Thymus (tissue), 14 donors: ENCODE measurements at places on chromosomes 1 and 21. TPM values are rescaled to one million over a fixed set of nuclear protein-coding genes. Genes with fewer than 3 reads are reported as not detected.

Gene ZBTB18
- polyA plus RNA-seq = 47.3 TPM

Gene SELP
- 3.7 TPM for polyA plus RNA-seq

Gene USH2A
- polyA plus RNA-seq = 0.14 TPM

GRCh38 chr1:172977296-172978017, 73.3 kb downstream of the TNFSF18 start:
- no peak for DNase-seq

DNA sequence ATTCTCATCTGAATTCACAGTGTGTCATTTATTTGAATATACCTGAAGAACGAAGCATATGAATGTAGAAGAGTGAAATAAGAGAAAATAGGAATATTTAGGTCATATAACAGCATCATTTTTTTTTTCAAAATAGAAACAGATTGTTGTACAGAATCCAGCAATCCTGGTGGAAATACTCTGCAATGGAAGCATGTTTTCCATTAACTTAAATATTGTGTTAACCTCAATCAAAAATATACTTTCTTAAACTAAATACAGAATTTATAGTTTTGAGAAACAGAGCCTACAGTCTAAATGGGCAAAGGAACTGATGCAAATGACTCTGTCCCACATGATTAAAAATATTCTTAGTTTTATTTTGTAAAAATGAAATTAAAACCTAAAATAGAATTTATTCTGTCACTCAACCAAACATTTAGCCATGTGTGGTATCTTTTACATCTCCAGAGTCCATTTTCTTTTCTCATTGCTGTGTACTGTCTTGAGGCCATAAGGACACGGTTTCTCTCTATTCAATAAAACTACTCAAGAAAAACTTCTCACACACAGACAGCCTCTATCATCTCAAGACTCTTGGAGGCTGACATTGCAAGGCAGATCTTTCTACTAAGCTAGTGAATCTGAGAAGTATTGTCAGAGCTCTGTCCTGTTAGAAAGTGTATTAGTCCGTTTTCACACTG, 322.6 kb downstream of the LTN1 start:
- DNase-seq = no peak

DNA sequence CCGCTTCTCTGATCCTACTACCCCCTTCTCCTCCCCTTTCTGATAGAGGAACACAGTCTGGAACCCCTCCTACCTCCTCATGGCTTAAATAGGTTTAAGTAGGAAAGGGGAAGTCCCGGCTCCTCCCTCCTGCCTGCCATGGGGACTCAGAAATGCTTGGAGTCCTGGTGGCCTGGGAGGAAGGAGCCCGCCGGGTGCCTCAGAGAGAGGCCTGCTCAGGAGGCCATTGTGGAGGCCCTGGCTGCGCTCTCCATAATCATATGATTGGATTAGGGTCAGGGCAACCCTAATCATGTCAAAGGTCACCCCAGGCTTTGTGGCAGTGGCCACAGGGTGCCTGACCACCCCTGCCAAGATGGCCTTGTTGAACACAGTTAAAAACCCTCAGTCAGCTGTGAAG, 29.0 kb downstream of the WNT3A start:
- no peak for DNase-seq

DNA sequence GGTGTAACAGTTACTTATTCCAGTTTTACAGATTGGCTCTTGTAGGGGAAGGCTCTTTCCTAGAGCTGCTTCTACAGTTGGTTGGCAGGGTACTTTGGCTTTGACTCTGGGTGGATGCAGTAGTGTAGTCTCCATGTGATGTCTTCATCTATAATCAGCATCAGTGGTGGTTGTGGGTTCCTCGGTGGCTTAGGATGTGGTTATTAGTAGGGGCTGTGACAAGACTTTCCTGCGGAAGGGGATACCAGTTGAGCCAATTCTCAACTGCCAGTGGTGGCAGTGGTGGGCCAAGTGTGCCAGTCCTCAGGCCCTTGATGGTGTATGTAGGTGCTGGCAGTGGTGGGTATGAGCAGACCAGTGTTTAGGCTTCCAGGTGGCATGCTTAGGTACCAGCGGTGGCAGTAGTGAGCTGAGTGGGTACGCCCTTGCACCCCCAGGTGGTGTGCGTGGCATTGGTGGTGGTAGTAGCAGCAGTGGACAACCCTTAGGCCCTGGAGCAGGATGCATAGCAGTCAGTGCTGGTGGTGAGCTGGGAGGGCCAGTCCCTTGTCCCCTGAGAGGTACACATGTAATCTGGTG, 27.2 kb upstream of the KLF18 start:
- DNase-seq = no peak

- no peak for DNase-seq
These were observed 4.9 kb downstream of the CROCC start for GRCh38 chr1:16926491-16927073.

- no peak for DNase-seq
These were observed 11.6 kb downstream of the ZNF678 start for GRCh38 chr1:227574926-227575325.

GRCh38 chr1:61389926-61390845, 307.8 kb downstream of the NFIA start:
- no peak for DNase-seq

DNA sequence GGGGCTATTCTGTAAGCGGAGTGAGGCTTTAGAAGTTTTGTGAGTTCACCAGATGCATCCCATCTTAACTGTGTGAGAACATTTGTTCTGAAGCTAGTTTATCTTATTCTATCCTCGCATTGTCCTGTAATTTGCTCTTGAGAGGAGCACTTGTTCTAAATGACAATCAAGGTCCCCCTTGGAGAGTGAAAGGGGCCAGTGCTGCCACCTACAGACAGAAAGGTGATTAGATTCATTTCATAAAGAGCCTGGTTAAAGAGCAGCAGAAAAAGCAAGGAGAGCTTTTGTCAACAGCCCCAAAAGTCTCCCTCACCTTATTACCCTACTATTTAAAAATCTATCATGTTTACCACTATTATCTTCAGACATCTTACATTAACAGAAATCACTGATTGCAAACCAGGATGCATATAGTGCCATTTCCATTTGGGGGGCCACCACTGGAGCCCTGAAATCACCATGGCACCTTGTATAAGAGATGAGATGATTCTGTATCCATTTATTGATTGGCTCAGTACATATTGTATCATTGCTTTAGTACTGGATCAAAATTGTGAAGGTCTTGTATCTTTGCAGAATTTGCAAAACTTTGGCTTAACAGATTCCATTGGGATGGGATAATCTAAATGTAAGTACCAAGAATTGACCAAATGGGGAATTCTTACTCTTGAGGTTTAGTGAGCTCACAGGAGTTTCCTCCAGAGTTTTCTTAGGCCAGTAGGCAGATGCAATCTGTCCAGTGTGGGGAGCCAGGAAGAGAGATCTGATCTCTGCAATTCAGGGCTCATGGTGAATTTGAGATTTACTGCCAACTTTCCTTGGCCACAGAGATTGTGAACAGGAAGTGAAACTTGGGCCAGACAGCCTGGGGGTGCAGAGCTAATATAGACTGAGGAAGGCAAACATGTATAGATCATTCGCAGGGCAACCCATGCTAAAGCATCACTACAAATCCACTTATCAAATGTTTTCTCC, 64.3 kb upstream of the TRABD2B start:
- no peak for DNase-seq
